SJCRH30 (cell line): ENCODE measurements at places on chromosomes 3 and 15. TPM values are rescaled to one million over a fixed set of nuclear protein-coding genes. Genes with fewer than 3 reads are reported as not detected.

- H3K4me3 ChIP-seq, result no peak overlapping the region
- no peak overlapping the region for H3K27ac ChIP-seq
- H3K4me1 ChIP-seq, result no peaks in the 10 kb centered on the region
- no peak for DNase-seq
- no peaks in the 10 kb centered on the region for H3K27me3 ChIP-seq
- no peaks in the 10 kb centered on the region for H3K36me3 ChIP-seq
These were observed 188.8 kb downstream of the FEZF2 start for GRCh38 chr3:62184559-62184958.

KLHL40 gene
- 0.59 and 0.71 TPM in 2 replicates for total RNA-seq

KLHDC8B gene
- total RNA-seq, result 7.8 and 8.6 TPM in 2 replicates

GRCh38 chr15:101033801-101034200 is 114.6 kb downstream of the LRRK1 start:
- H3K27ac ChIP-seq, result no peak overlapping the region
- no peaks in the 10 kb centered on the region for H3K27me3 ChIP-seq
- DNase-seq, result no peak
- H3K4me3 ChIP-seq, result no peak overlapping the region
- no peaks in the 10 kb centered on the region; the same call in 1 of the 2 replicates for H3K4me1 ChIP-seq
- no peaks in the 10 kb centered on the region; the same call in none of the 2 replicates for H3K36me3 ChIP-seq

DNA sequence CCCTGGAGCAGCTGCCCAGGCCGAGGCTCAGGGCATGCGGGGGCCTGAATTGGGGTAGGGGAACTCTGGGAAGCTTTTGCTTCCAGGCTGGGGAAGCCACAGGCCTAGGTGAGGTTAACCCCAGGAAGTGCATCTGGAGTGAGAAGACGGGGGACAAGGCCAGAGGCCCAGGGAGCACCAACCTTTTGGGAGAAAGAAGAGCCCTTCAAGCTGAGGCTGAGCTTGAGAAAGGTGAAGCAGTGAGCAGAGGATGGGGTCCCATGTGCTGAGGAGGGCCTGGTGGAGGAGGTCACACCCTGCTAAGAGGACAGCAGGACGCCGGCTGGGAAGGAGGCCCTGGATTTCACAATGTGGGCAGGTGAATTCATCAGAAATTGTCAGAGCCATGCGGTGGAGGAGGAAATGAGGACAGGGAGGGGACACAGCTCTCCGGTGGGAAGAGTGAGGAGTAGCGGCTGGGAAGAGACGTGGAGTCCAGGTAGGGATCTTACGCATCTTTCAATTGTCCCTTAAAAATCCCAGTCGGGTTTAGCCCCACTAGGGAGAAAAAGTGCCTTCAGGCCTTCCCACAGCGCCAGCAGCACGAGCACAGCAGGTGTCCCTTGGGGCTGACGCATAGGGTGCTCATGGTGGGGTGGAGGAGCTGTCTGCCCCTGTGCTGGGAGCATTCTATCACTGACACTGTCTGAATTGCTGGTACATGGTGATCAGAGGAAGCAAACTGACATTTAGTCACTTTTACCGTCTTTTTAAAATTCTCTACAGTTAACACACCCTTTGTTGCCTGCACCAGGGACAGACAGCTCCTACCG is 50.9 kb downstream of the HCN4 start:
- no peak overlapping the region for H3K4me3 ChIP-seq
- no peaks in the 10 kb centered on the region for H3K4me1 ChIP-seq
- no peak overlapping the region for H3K27ac ChIP-seq
- H3K27me3 ChIP-seq, result peaks cover 22% of the 10 kb centered on the region
- no peaks in the 10 kb centered on the region for H3K36me3 ChIP-seq

DNA sequence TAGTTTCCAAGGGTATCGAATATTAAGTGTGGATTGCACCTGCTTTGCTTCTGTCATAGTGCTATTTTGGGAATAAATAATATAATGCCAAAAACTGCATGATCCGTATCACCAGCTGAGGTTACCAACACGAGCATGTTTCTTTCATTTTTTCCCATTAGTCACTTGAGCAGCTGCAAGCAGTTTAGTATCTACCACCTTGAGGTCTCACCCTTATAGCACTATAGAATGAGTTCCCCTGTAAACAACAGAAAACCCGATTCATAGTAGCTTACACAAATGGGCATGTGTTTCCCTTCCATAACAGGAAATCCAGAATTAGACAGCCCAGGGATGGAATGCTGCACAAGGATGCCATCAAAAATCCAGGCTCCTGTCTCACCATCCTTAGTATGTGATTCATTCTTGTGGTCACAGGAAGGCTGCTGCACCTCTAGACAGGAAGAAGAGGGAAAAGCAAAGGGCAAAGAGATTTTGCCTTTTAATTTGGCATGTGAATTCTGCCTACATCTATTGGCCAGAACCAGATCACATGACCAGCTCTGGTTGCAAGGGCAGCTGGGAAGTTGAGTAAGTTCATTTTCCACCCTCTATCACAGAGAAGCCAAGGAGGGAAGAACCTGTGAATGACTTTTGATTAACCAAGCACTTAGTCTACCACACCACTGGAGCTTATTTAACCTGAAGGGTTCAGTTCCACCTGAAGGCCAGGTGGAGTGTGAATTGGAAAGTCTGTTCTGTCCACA is 91.3 kb upstream of the SLC25A36 start:
- H3K36me3 ChIP-seq, result no peaks in the 10 kb centered on the region
- no peak overlapping the region for H3K4me3 ChIP-seq
- no peaks in the 10 kb centered on the region for H3K27me3 ChIP-seq

- H3K27ac ChIP-seq, result peak overlapping the region; percentile 73
- 0 out of 2 replicates have a peak, but pooled peaks cover 4% of the 10 kb centered on the region for H3K36me3 ChIP-seq
- H3K4me1 ChIP-seq, result peaks cover 28% of the 10 kb centered on the region
- DNase-seq, result no peak
- peak overlapping the region; percentile 84 for H3K4me3 ChIP-seq
These were observed 71.8 kb downstream of the RBPMS2 start for GRCh38 chr15:64703632-64703959.

GRCh38 chr3:38528457-38528856 is 32.3 kb downstream of the EXOG start:
- H3K27ac ChIP-seq, result no peak overlapping the region
- H3K36me3 ChIP-seq, result no peaks in the 10 kb centered on the region; the same call in 1 of the 2 replicates
- DNase-seq, result peak; percentile 57
- H3K4me1 ChIP-seq, result no peaks in the 10 kb centered on the region
- no peaks in the 10 kb centered on the region for H3K27me3 ChIP-seq

CLDN1 gene
- 0.25 and 0.42 TPM in 2 replicates for total RNA-seq

- DNase-seq, result peak; percentile 30
- H3K4me1 ChIP-seq, result no peaks in the 10 kb centered on the region
- no peaks in the 10 kb centered on the region for H3K27me3 ChIP-seq
- H3K36me3 ChIP-seq, result no peaks in the 10 kb centered on the region
- no peak overlapping the region for H3K27ac ChIP-seq
These were observed 3.8 kb upstream of the ACAD9 start for GRCh38 chr3:128875556-128876120.

GRCh38 chr3:55337641-55338180 is 149.4 kb downstream of the WNT5A start:
- H3K36me3 ChIP-seq, result no peaks in the 10 kb centered on the region
- H3K27ac ChIP-seq, result no peak overlapping the region
- H3K4me1 ChIP-seq, result no peaks in the 10 kb centered on the region

PLSCR1 gene
- 27.8 and 31.7 TPM in 2 replicates for total RNA-seq

DNA sequence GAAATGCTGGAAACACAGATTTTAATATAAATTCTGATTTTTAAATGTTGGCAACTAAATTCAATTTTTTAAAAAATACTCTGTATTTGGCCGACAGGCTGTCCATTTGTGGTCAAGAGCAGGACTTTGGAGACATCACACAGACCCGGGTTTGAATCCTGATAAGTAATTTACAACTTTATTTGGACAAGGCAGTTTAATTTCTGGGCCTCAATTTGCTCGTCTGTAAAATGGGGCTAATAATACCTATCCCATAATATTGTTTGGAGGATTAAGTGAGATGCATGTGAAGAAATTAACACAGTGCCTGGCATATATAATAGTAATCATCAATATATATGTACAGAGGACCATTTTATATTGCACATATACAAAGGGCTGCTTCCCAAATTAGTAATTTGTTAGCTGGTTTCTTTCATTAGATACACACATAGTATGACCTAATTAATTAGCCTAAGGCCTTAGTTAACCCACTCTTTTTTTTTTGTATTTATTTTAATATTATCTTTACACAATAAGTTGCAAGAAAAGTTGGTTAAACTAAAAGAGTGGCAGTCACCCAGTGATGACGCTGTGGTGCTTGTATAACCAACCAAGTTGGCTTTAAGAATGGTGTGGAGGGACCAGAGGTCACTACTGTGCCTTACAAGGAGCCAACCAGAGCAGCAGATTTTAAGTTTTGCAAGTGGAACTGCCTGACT is 665 bp downstream of the PIGB start:
- no peak for DNase-seq
- H3K27me3 ChIP-seq, result no peaks in the 10 kb centered on the region
- peak overlapping the region; percentile 76 for H3K27ac ChIP-seq
- H3K36me3 ChIP-seq, result no peaks in the 10 kb centered on the region
- H3K4me3 ChIP-seq, result peak overlapping the region; percentile 82

HTR3E gene
- 6.5 and 8.0 TPM in 2 replicates for total RNA-seq

- H3K4me1 ChIP-seq, result no peaks in the 10 kb centered on the region
- peaks cover 5% of the 10 kb centered on the region for H3K27me3 ChIP-seq
- no peak overlapping the region for H3K4me3 ChIP-seq
- no peak for DNase-seq
- H3K36me3 ChIP-seq, result no peaks in the 10 kb centered on the region
- no peak overlapping the region for H3K27ac ChIP-seq
These were observed 135.4 kb upstream of the LINGO1 start for GRCh38 chr15:77768107-77768506.

- DNase-seq, result no peak
- H3K36me3 ChIP-seq, result no peaks in the 10 kb centered on the region
- no peak overlapping the region for H3K4me3 ChIP-seq
- H3K27ac ChIP-seq, result no peak overlapping the region
- no peaks in the 10 kb centered on the region for H3K27me3 ChIP-seq
- no peaks in the 10 kb centered on the region for H3K4me1 ChIP-seq
These were observed 198.3 kb upstream of the TGFBR2 start for GRCh38 chr3:30408105-30408557.
